ENCODE measurements at places on chromosomes 7 and 10.
A peak's percentile ranks its signal among the peaks of the same experiment; 100 is the strongest.

- no peak for DNase-seq
Measured at GRCh38 chr10:89274928-89275327, 23.4 kb upstream of the LIPA start.

DNA sequence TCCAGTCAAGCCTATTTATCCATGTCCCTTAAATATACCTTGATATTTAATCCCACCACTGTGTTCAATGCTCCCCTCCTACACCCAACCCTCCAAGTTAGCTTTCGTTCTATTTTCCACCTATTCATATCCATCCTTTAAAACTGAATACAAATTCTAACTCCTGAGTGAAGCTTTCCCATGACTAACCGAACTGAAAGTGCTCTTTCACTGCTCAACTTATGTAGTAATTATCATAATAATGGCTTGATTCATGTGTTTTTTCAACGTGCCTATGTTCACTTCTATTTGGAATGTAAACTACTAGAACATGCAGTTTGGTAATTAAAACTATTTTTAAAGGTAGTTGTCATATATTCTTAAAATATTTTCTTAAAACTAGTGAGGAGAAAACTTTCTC, 58.0 kb downstream of the NDUFB2 start:
- no peak for DNase-seq

GRCh38 chr7:21338728-21339164, 89.1 kb upstream of the SP4 start:
- DNase-seq = no peak

DNA sequence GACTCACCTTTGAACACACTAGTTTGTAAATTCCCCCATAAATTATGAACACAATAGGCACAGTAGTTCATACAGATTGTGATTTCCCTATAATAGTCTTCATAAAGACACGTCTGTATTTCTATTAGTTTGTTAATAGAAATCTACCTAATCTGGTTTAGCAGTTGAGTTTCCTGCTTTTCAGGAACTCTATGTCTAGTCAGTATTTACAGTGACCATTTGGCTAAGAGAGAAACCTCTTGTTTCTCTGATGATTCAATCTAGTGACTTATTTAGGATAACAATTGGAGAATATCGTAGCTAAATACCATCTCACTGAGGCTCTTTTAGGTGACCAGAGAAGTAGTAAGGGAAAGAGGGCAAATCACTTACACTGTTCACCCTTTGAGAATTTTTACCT, 5.9 kb upstream of the HERPUD2 start:
- no peak for DNase-seq

- DNase-seq = no peak
Measured at GRCh38 chr10:118340486-118340885, 1.6 kb downstream of the FAM204A start.

DNA sequence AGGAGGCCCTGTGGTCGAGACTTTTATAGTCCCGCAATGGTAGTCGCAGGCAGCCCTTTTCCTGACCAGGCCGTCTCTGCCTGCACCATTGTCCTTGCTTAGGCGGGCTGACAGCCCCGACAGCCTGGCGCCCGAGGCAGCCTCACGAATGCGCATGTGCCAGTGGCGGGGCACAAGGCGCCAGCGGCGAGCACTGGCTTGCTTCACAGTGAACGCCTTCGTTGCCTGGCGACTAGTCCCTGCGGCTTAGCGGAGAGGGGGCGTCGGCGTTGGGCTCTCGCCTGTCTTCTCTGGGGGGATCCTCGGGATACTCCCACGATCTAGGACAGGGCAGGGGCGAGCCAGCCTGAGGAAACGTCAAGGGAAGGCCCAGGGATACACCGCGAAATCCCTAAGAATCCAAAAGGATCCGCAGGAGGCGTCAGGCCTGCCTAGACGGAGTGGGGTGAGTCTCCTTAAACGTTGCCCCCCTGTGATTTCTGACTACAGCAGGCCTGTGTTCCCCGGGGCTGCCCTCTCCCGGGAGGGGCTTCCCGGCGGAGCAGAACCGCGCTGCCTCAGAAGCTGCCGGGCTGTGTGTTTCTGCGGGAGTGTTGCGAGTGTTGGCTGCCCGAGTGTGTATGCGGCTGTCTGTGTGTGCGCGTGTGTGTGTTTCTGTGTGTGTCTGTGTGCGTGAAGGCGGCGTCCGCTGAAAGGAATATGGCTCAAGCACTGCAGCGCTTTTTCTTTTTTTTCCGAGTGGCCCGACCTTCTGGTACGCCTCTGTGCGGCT, 20.5 kb upstream of the ZNF273 start:
- DNase-seq = peak; percentile 31

DNA sequence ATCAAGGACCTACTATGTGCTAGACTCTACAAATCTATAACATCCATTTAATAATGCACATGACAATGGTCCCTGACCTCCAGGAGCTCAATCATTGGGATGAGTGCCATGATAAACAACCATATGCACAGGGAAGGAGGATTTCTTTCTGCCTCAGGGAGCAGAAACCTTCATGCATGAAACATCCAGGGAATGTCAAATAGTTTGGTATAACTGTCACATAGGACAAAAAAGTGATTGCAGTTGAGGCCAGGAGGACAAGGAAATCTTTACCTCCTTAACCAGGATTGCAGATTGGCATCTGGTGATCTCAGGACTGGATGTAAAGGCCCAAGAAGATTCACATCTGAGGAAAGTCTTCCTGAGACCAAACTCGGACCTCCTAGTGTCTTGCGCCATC, 993.1 kb downstream of the KCNMA1 start:
- no peak for DNase-seq

DNA sequence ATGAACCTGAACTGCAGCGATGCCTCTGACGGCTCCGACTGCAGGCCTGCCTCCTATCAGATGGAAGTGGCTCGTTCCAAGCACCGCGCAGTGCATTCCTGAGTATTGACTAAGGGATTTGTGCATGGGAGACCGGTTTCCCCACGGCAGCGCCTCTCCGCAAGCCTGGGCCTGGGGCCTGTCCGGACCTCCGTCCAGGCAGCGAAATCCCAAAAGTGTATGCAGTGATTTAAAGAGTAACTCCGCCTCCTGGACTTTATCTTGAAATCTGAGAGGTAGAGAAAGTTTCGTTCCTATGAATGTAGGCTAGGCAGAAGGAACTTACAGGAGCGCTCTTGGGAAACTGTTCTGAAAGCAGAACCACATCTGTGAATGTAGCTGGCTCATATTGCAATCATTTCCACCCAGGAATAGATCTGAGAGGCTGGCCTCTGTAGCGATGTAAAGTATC, 106.2 kb upstream of the CELF2 start:
- DNase-seq = no peak

DNA sequence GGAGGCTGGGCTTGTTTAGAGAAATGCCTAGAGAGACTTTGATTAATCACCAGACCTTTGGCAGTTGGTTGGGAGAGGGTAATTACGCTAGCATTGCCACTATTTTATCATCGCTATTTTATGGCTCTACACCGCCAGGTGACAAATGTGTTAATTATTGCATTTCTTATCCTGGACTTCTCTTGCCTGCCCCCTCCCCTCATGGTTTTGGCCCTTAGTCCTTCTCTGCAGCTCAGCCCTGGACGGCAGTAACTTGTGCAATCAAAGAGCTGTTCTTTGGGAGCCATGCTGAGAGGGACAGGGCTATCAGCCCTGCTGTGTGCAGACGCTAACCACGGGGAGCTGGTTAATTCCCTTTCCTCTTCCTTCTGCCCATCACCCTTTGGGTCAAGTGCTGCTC, 585.0 kb downstream of the AUTS2 start:
- no peak for DNase-seq

DNA sequence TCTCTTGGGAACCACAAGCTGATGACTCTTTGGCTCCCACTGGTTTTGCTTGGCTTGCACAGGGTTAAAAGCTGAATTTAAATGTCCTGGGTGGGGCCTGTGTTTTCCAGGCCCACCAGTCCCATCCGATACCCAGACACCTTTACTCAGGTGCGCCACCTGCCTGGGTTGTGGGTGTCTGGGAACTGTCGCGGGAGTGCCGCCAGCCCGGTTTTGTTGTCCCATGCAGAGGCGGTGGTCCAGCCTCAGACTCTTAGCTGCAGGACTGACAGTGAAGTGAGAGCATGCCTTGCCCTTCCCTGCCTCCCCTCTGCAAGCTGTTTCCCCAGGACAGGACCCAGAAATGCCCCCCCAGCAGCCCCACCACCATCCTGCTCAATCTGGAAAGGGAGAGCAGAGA, 255.6 kb upstream of the ZNF32 start:
- no peak for DNase-seq

GRCh38 chr7:2812114-2812487, 32.0 kb downstream of the GNA12 start:
- no peak for DNase-seq
